ENCODE measurements at places on chromosomes 3 and 15.

- DNase-seq, result no peak
Observed at GRCh38 chr3:135106445-135106844, 311.4 kb downstream of the EPHB1 start.

- no peak for DNase-seq
Observed at GRCh38 chr15:68508485-68509189, 70.2 kb upstream of the CORO2B start.

DNA sequence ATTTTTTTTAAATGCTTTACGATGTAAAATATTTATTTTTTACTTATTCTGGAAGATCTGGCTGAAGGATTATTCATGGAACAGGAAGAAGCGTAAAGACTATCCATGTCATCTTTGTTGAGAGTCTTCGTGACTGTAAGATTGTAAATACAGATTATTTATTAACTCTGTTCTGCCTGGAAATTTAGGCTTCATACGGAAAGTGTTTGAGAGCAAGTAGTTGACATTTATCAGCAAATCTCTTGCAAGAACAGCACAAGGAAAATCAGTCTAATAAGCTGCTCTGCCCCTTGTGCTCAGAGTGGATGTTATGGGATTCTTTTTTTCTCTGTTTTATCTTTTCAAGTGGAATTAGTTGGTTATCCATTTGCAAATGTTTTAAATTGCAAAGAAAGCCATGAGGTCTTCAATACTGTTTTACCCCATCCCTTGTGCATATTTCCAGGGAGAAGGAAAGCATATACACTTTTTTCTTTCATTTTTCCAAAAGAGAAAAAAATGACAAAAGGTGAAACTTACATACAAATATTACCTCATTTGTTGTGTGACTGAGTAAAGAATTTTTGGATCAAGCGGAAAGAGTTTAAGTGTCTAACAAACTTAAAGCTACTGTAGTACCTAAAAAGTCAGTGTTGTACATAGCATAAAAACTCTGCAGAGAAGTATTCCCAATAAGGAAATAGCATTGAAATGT lies 15.6 kb downstream of the THBS1 start:
- DNase-seq, result no peak

- DNase-seq, result no peak
Observed at GRCh38 chr3:111351334-111351733, 190.7 kb upstream of the CD96 start.

GRCh38 chr3:14461006-14461747 lies 58.8 kb downstream of the SLC6A6 start:
- DNase-seq, result no peak

- DNase-seq, result no peak
Observed at GRCh38 chr3:179852142-179852905, 184.4 kb downstream of the PEX5L start.

- no peak for DNase-seq
Observed at GRCh38 chr3:177889161-177889560, 647.1 kb upstream of the KCNMB2 start.

DNA sequence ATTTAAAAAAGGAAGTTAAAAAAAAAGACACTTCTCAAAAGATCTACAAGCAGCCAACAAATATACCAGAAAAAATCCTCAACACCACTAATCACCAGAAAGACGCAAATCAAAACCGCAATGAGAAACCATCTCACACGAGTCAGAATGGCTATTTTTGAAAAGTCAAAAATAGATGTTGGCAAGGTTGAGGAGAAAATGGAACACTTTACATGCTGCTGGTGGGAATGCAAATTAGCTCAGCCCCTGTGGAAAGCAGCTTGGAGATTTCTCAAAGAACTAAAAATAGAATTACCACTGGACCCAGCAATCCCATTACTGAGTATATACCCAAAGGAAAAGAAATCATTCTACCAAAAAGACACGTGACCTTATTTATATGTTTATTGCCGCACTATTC lies 574.7 kb upstream of the ADAMTS9 start:
- no peak for DNase-seq

DNA sequence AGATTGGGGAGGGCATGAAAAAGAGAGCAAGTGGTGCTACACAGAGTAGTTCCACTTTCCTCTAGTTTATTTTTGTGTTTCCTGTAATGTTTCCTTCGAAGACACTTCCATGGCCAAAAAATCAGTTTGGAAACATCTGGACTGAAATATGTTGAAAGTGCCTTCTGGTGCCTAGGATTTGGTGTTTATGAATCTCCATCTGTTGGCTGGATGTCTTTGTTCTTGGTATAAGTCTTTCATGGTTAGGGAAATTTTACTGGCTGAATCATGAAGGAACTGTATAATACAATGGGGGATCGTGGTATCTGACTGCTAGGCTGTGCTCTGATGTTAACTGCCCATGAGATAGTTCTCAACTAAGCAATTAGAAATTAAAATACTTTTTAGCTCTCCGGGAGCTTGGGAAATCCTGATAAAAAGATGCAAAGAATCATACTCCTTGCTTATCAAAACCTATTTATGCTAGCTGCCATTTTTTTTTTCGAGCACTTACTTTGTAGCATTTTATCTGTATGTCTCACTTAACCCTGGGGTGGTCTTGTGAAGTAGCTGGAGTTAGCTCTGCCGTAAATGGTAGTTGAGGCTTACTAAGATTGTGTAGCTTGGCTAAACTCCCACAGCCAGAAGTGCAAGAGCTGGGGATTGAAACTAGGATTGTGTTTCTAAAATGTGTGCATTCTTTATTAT lies 21.9 kb downstream of the AKAP13 start:
- no peak for DNase-seq

- no peak for DNase-seq
Observed at GRCh38 chr15:41258750-41259471, 27.8 kb downstream of the CHP1 start.

DNA sequence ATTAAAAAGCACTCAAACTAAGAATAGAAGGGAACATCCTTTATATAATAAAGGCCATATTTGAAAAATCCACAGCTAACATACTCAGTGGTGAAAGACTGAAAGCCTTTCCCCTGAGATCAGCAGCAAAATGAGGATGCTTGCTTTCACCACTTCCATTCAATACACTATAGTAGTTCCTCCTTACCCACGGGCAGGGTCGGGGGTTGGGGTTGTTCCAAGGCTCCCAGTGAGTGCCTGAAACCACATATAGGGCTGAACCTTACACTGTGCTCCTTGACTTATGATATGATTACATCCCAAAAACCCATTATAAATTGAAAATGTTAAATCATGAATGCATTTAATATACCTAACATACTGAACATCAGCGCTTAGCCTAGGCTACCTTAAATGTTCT lies 37.7 kb downstream of the ALDH1L1 start:
- no peak for DNase-seq

DNA sequence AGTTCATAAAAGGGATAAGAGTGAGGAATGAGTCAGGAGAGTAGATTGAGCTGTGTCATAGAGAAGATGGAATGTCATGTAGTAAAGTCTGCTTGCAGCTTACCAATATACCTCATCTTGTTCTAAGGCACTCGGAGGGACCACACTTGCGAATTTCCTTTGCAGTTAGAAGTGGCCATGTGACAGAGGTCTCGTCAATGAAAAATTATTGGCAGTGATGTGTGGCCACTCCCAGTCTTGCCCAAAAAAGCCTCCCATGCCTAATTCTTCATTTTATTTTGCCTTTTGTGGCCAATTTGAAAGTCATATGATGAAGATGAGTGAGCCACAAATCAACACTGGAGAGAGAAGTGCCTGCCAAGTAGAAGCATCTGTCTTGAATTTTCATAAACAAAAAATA lies 465.6 kb upstream of the ZNF385D start:
- no peak for DNase-seq

DNA sequence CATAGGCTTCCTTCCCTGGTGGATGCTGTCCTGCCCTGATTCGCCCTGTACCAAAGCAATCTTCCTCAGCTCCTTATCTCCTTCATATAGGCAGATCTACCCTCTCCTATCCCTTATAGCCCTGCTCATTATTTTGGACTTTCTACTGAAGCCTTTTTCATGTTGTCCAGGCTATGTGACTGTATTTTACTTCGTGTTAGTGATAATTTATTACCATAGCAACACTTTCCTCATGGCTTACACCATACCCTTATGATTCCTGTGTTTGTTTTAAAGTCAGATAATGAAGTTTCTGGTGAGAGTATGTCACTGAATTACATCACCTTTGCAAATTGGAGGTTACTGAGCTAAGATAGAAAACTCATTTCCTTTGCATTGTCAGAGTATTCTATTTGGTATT lies 352.6 kb downstream of the NLGN1 start:
- no peak for DNase-seq

DNA sequence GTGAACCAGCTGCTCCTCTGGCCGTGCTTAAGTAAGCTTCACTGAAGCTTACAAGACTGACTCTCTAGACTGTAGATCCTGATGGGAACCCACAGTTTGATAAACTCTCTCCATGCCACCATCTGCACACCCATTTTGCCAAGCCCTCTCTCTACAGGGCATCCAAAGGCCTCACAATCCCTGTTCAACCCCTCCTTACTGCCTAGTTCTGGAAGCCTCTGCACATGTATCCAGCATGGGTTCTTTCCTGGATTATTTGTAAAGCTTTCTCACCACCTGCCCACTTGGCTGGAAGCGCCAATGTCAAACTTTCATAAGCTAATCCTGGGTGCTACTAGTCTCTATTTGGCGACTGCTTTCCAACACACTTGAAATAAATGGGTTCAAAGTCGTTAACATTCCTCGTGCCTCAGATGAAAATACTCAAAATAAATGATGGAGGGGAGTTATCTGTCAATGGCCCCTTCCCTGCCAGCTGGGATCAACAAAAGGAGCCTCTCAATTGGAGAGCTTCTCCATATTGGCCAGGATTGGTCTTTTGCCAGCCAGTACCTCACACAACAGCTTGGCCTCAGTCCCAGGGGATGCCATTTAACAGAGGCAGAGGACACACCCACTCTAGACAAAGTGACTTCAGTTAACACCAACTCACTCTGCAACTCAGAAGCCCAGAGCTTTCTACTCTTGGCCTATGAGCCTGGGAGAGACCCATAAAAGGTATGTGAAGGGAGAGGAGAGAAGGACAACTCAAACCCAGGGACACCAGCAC lies 48.1 kb downstream of the SH3BP5 start:
- no peak for DNase-seq

- no peak for DNase-seq
Observed at GRCh38 chr15:23038726-23039142, 635 bp downstream of the TUBGCP5 start.

- DNase-seq, result no peak
Observed at GRCh38 chr15:61084944-61085367, 144.1 kb downstream of the RORA start.

DNA sequence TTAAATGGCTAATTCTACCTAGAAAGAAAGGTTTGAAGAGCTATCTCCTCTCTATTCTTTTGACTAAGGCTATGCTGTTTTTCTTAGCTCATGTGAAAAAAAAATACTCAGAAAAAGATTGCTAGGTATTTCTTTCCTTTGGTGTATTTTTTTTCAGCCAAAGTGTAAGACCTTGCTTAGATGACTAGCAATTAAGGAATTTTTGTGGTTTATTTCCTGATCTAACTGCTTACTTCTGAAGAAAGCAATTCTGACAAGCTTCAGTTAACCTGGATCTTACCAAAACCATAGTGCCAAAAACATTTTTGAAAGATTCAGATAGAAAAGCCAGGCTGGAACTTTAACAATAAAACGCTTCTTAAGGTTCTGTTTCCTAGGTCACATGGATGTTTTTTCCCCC lies 315.6 kb downstream of the SOX2 start:
- no peak for DNase-seq

- no peak for DNase-seq
Observed at GRCh38 chr3:126982126-126982470, 817 bp upstream of the PLXNA1 start.

- DNase-seq, result no peak
Observed at GRCh38 chr3:49471856-49472495, 1.9 kb downstream of the DAG1 start.

GRCh38 chr15:37934340-37934739 lies at the start of gene TMCO5A:
Gene TMCO5A (plus strand): TSS chr15:37934640. CDS start chr15:37936324, 1,684 bp downstream.
- no peak for DNase-seq

- DNase-seq, result no peak
Observed at GRCh38 chr3:24764236-24764915, 269.7 kb upstream of the THRB start.

DNA sequence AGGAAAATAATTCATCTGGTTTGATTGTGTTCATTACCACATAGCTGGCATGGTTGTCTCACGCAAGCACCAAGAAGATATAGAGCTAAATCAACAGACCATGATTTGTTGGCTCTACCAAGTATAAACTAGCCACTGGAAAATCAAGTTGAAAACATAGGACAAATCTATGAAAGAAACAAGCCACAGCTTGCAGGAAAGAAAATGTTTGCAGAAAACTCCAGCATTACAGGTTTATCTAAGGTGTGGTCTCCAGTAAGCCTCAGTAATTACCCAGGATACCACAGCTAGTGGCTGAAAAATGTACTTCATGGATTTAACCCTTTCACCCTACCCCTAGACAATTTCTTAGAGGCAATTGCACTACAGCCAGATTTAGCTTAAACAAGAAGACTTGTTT lies 340.6 kb downstream of the SOX2 start:
- no peak for DNase-seq

DNA sequence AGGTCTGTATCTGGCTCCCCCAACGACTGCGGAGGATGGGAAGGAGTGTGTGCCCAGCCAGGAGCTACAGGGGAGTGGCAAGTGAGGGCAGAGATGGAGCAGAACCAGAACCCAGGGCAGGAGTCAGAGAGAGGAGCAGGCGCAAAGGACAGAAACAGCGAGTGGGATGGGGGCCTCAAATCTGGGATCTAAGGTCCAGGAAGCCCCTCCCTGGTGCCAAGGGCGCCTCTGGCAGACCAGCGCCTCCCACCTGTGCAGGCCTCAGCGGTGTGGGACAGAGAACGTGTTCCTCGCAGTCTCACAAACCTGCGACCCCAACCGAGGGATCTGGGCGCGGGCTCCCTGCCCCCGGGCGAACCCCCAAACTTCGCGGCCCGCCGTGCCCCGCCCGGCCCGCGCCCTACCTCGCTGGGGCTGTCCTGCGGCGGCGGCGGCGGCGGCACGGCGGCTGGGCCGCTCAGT lies 301 bp downstream of the PCBP4 start:
- no peak for DNase-seq

Measured in cortex of kidney (tissue), 1 donor.